Activated gamma-delta T cell treated with Interleukin-2 at 50 U/mL for 16 hours (primary cell): ENCODE measurements at places on chromosomes 6 and 20.

DNA sequence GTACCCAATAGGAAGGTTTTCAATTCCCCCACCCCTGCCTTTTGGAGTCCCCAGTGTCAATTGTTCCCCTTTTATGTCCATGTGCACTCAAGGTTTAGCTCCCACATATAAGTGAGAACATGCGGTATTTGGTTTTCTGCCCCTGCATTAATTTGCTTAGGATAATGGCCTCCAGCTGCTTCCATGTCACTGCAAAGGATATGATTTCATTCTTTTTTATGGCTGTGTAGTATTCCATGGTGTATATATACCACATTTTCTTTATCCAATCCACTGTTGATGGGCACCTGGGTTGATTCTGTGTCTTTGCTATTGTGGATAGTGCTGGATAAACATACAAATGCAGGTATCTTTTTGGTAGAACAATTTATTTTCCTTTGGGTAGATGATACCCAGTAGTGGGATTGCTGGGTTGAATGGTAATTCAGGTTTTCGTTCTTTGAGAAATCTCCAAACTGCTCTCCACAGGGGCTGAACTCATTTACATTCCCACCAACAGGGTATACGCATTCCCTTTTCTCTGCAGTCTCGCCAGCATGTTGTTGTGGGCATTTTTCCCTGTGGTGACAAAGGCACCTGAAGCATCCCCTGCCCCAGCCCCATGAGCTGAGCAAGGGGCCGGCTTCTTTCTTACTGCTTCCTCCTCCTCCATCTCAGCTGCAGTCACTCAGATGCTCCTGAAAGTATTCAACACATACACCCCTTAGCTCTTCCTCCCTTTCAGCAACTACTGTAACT lies 66.7 kb downstream of the ELOVL2 start:
- no peak for DNase-seq

DNA sequence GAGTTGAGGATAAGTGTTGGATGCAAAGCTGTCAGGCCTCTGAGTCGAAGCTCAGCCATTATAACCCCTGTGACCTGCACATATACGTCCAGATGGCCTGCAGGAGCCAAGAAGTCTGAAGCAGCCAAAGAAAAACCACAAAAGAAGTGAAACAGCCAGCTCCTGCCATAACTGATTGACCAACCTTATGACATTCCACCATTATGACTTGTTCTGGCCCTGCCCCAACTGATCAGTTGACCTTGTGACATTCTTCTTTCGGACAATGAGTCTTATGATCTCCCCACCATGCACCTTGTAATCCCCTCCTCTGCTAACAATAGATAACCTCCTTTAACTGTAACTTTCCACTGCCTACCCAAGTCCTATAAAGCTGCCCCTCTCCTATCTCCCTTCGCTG lies 133.7 kb upstream of the AGPAT4 start:
- no peak for DNase-seq

DNA sequence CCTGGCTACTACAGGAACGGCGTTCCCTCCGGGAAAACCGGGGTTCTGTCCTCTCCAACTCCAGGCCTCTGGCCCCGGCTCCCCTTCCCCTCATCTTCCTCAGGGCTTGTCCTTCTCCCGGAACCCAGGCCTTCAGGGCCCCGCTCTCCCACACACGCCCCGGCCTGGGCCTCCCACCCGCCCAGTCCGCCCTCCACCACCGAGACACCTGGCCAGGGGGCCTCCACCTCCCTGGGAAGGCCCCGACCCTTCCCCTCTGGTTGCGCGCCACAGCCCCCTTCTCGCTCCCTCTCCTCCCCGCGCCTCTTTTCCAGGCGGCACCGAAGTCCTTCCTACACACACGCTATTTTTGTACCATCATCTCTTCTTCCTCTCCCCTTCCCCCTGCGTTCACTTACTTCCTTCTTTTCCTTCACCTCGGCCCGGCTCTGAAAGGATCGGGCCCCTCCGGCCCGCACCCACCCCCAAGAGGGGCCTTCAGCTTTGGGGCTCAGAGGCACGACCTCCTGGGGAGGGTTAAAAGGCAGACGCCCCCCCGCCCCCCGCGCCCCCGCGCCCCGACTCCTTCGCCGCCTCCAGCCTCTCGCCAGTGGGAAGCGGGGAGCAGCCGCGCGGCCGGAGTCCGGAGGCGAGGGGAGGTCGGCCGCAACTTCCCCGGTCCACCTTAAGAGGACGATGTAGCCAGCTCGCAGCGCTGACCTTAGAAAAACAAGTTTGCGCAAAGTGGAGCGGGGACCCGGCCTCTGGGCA lies 1.3 kb upstream of the SIRPA start:
- DNase-seq = no peak

DNA sequence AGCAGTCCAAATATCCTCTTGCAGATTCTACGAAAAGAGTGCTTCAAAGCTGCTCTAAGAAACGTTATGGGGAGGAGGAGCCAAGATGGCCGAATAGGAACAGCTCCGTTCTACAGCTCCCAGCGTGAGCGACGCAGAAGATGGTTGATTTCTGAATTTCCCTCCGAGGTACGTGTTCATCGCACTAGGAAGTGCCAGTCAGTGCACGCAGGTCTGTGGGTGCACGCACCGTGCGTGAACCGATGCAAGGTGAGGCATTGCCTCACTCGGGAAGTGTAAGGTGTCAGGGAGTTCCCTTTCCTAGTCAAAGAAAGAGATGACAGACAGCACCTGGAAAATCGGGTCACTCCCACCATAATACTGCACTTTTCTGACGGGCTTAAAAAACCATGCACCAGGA lies 272.1 kb upstream of the DEFB115 start:
- DNase-seq = no peak

- no peak for DNase-seq
These were observed 34.4 kb upstream of the SLC4A11 start for GRCh38 chr20:3273371-3273770.

- no peak for DNase-seq
These were observed 8.6 kb downstream of the SRC start for GRCh38 chr20:37354210-37355195.

DNA sequence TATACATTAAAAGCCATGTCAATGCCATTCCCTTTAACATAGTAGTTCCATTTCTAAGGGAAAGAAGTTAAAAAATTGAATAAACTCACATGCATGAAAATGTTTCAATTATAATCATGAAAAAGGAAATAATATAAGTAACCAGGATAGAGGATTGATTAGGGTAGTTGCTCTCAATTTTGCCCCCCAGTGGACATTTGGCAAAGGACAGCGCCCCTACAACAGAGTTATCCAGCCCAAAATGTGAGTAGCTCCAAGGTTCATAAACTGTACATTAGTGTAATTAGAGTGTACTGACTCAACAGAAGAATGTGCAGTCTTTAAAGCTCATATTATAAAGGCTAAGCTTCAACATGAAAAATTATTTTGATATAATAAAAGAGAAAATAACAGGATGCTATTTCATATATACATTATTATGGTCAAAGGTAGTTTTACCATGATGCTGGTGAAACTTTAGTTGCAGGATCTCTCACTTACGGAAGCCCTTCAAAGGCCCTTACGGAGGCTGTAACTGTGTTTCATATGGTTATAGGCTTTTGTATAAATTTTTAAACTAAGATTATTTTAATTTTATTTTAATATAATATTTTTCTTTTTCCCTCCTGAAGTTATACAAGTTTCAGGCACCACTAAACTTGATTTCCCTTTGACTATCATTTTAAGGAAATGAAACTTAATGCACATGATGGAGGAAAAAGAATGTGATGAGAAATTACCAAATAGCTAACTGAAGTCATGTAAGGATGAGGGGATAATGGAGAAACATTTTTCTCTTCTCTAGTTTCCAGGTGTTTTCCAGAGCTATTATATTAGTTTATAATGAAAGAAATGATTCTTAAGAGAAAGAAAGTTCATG lies 403.6 kb downstream of the PLCB1 start:
- DNase-seq = no peak

DNA sequence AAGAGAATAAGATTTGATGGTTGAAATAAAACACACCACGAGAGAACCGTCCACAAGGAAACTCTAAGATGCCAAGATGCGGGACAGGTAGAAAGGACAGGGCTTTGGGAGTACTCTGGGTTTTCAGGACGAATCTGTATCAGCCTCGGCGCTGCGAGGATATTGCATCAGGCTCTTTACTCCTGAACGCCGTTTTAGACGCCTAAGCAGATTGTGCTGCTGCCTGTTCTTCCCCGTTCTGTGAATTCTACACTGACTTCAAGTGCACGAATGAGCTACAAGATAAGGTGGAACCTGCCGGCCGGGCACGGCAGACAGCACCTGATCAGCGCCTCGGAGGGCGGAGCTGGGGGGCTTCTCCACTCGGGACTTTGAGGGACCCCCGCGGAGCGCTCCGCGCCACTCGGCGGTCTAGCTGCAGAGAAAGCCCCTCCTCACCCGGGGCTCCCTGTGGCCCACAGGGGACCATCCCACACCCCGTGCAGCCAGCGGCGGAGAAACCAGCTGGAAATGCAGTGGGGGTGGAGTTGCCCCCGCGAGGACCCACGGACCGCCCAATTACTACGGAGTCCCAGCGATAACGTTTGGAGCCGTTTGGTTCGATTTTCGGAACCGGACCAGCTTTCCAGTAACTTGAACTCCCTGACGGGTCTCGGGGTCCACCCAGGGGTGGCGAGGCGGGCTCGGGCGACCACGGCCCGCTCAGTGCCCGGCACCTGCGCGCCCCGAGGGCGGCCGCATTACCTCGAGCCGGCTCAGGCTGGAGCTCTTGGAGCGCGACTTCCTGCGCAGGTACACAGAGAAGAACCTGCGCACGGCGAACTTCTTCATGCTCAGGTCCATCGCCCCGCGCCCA lies 646 bp downstream of the RPS6KA2 start:
- peak; percentile 21 for DNase-seq
